Cardiac muscle cell (in vitro differentiated cells and primary cell): ENCODE measurements at places on chromosomes 3 and 15.

DNA sequence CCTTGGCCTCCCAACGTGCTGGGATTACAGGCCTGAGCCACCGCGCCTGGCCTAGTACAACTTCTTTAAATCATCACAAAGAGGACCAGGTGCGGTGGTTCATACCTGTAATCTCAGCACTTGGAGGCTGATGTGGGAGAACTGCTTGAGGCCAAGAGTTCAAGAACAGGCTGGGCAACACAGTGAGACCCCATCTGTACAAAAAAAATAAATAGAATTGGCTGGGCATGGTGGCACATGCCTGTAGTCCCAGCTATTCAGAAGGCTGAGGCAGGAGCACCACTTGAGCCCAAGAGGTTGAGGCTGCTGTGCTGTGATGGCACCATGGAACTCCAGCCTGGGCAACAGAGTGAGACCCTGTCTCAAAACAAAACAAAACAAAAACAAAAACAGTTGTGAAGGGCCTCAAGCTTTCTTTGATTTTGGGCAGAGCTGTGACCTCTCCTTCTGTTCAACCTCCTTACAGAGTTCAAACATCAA lies 5.9 kb downstream of the RMDN3 start:
- no peak for DNase-seq

- no peak for DNase-seq
Measured at GRCh38 chr15:72706266-72706665, 20.3 kb downstream of the BBS4 start.

DNA sequence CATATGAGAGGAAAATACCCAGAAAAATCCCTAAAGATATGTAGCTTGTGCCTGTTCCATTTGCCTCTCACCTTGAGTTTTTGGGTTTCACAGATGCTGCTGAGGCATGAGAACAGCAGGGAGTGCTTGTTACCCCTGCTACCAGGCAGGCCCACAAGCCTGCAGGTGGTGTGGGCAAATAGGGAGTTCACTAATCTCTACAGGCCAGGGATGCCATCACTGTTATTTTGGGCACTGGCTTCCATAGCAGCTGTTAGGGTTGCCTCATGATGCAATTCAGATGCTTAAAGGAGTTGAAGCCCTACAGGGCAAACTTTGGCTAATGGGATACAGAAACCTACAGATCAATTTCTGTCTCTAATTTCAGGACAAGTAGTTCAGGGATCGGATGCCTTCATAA lies 873.5 kb downstream of the OTOL1 start:
- DNase-seq = no peak

DNA sequence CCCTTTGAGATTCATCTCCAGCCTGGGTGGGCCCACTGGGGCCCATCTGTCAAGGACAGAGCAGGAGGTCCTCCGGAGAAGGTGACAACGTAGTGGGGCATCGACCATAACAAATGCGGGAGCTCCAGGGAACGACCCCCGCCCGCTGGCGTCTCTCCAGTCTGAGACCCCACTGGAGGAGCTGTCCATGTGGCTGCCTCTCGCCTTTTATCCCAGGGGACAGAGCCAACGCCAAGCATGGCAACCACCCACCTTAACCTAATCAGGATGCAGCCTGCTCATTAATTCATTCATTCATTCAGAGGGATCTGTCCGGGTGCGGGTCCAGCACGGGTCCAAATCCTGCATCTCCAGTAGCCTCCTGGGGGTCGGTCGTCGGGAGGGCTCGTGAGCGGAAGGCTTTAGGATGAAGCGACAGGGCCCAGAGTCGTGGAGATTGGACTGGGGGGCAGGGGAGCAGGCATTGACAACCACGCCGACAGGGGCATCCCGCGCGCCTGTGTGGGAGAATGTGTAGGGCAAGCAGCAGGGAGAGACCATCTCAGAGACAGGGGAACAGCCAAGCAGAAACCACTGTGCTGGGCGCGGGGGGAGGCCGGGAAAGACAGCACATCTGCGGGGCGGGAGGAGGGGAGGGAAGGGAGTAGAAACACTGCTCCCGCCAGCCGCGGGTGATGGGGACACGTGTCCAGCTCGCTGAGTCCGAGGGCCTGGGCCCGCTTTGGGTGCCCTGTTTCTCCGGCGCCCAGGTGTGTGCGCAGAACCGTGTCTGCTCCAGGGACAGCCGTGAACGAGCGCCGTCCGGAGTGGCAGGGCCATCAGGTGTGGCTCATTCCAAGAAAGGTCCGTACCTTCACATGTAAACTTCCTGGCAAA lies 1.9 kb downstream of the PIGZ start:
- DNase-seq = no peak

GRCh38 chr15:55737373-55737772 lies 5.6 kb downstream of the PRTG start:
- peak; percentile 34 for DNase-seq

DNA sequence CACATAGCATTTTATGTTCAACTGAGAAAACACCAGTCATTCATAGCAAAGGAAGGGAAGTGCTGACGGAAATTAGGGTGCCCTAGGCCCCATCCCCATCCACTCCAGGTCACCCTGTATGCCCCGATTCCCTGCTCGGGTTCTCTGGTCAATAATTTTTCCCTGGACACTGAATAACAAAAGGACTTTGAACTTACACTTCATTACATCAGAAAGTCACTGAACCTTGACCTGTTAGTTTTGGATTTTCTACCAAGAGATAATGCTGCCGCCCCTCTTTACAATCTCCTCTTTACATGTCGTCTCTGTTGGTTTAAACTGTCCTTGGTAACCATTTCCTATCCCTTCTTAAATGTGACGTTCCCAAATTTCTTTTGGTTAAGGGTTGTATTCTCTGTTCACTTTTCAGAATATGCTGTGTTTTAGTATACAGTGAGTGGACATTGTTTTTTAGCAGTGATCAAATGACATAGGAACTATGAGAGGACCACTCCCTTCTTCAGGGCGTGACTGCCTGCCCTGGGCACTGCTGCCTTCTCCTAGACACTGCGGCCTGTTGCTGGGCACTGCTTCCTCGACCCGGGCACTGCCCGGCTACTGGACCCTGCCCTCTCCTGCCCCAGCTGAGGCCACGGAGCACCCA lies 13.6 kb upstream of the AHSG start:
- DNase-seq = no peak

DNA sequence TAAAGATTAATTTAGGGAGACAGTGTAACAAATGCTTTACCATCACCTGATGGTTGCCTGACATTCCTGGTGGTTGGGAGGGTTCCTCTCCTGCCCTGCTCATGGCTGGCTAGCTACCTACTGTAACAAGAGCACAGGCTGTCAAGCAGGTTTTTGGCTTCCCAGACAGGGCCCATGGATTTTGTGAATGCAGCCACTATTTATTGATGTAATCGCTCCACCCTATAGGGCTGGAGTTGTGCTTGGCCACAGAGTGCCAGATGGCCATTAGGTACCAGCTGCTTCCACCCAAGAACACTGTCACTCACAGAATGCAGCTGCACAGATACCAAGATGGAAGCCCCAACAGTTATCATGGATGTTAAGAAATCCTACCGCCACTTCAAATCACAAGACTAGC lies 31.0 kb upstream of the KLHL25 start:
- no peak for DNase-seq
